ENCODE measurements at places on chromosomes 1 and 21.
A peak's percentile ranks its signal among the peaks of the same experiment; 100 is the strongest.

DNA sequence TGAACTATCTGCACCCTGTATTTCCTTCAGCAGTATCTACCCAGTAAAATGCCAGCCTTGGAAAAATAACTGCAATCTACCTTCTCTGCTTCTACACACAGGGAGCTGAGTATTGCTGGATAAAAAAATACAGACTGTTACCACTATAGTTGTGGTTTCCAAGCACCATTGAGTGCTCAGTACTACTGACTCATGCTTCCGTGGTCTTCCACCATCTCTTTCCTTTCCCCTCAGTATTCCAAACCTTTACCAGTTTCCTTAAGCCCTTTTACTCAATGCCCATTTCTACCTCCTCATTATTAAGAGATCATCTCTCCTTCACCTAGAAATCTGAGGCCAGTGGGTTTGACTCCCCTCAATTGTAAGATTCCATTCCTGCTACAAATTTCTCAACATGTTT lies 23.8 kb downstream of the GLMN start:
- no peak for DNase-seq

DNA sequence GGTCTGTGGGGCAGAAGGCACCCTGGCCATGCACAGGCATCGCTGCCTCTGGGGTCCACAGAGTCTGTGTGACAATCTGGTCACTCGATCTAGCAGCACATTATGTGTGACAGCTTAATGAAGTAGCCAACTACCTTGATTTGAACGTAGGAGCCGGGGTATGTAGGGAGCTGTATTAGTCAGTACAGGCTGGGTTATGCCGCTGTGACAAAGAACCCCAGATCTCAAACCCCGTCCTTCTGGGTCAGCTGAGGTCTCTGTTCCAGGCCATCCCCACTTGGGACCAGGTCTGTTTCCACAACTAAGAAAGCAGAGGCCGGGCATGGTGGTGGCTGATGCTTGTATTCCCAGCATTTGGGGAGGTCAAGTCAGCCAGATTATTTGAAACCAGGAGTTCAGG lies 8.3 kb upstream of the ATAD3B start:
- DNase-seq = no peak

GRCh38 chr1:169513208-169513607 lies 27.5 kb upstream of the SLC19A2 start:
- DNase-seq = no peak

DNA sequence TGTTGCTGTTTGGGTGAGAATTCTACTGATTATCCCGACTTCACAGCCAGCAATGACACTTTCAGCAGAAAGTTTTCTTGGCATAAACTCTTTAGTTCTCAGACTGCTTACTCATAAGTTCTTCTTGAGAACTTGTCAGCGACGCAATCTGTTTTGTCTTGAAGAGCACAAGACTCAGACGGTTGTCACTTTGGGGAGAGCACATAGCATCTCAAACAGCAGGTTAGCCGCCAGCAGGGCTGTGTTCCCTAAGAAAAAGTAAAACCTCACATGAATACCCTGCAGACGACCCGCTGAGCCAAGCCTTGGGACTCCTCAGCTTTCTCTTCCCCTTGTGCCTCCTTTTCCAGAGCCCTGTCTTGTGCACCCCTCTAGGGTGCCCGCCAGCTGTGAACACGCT lies 11.4 kb downstream of the AGMAT start:
- DNase-seq = no peak

GRCh38 chr1:84698151-84699110 lies 8.2 kb upstream of the SSX2IP start:
- DNase-seq = no peak

- DNase-seq = no peak
Measured at GRCh38 chr1:40757084-40757483, 26.5 kb upstream of the KCNQ4 start.

GRCh38 chr1:186054003-186054402 lies 319.8 kb downstream of the HMCN1 start:
- DNase-seq = no peak

GRCh38 chr1:219518168-219518906 lies 94.6 kb downstream of the ZC3H11B start:
- DNase-seq = no peak

DNA sequence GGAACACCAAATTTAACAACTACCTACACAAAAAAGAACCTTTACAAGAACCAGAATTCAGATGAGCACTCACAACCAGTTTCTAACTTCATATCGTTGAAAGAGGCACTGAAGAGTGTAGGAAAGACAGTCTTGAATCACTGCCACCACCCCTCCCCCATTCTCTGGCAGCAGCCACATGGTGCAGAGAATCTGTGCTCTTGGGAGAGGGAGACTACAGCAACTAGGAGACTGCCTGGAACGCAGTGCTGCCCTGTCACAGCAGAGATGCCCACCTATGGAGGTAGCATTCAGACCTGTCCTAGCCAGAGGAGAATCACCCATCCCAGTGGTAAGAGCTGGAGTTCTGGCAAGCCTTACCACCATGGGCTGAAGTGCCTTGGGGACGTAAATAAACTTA lies 7.3 kb downstream of the CCN1 start:
- DNase-seq = no peak

- DNase-seq = no peak
Measured at GRCh38 chr1:186059311-186059710, 315.7 kb downstream of the TPR start.

- no peak for DNase-seq
Measured at GRCh38 chr1:234845097-234845660, 235.2 kb upstream of the IRF2BP2 start.

- DNase-seq = no peak
Measured at GRCh38 chr1:212981025-212981495, 30.7 kb downstream of the VASH2 start.

- DNase-seq = no peak
Measured at GRCh38 chr1:12625276-12625675, 7.3 kb upstream of the DHRS3 start.

DNA sequence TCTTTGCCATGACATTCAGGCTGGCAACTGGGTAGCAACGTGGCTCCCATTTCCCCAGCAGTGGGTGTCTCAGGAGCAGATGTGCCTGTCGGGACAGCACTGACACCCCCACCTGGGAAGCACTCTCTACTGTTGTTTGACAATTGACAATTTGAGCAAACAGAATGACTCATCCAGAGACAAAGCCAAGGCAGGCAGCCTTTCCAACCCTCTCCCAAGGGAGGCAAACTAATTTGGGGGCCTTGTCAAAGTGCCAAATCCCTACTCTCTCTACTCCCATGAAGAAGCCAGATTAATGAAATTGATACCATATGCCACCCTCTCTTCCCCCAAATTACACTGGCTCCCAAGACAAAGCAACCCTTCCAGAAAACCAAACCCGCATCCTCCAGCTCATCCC lies 65.6 kb downstream of the GRIK3 start:
- no peak for DNase-seq

DNA sequence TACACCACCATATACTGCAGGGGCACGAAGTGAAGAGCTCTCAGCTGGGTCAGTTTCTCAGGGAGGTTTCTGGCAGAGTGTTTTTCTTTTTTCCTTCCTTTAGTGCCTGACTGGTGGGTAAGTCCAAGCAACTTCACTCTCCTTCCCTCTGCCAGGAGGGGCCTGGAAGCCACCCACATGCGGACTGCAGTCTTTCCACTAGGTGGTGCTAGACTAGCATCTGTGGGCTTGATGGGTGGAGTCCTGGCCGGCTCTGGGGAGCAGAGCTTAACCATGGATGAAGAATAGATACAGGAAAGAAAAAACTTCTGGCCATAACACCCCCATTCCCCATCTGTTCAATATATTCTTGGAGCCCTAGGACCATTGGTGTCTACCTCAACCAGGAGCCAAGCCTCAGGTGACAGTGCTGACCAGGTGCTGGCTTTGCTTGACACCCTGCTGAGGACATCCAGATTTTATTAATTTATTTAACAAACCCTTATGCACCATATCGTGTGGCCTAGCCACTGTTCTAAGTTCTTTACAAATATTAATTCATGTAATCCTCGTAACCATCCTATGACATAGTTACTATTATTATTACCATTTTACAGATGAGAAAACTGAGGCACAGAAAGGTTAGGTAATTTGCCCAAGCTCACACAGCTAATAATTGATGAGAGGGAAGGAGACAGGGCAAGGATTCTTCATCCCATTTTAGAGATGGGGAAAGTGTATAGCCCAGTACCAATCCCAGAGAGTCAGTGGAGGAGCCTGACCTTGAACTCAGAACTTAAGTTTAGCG lies 126.7 kb upstream of the CSF3R start:
- DNase-seq = peak; percentile 85

- DNase-seq = no peak
Measured at GRCh38 chr21:38420140-38420539, 78.1 kb downstream of the ERG start.

DNA sequence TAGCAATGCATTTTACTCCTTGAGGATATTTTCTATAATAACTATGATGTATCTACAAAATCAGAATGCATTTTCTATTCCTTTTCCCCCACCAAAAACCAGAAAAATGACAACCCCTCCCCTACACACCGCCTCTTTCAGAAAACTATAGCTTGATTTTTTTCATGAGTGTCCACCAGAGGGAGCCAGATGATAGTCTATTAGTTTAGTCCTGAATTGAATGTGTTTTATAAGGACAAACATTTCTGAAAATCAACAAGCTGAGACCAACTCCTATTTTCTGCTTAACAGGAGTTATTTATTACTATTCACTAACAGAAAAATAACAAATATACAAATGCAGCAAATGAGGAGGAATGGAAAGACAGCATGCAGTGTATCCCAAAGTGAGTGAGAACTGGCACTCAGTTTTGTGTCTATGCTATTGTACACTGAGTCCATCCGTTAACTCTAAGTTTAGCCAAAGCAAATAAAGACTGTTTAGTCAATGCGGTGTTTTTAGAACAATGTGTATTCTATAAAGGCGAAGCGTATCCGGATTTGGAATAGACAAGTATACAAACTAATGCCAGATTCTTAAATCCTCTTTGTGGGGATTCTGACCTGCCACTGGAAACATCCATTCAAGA lies 182.6 kb downstream of the VAV3 start:
- DNase-seq = peak; percentile 27

GRCh38 chr1:78351551-78352216 lies 139.1 kb upstream of the PTGFR start:
- DNase-seq = no peak

DNA sequence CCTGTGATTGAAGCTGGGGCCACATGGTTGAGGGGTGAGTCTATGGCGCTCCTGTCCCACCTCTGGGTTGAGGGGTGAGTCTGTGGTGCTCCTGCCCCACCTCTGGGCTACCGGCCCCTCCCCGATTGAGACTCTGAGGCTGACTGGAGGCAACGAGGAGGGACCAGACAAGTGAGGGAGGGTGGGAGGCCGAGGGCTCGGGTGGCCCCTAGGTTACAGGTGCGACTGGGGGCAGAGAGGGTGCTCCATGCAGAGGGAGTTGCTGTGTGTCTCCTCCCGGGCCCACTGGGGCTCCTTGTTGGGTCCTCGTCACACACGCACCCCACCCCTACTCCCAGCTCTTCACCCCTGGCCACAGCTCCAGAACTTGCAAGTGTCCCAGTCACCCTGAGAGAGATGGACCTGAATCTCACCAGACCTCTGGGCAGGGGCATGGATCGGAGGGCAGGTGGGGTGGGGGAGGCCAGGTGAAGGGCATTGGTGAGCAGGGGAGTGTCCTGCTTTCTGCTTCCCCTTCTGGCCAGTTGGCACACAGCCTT lies 12.8 kb downstream of the LDLRAP1 start:
- DNase-seq = no peak

DNA sequence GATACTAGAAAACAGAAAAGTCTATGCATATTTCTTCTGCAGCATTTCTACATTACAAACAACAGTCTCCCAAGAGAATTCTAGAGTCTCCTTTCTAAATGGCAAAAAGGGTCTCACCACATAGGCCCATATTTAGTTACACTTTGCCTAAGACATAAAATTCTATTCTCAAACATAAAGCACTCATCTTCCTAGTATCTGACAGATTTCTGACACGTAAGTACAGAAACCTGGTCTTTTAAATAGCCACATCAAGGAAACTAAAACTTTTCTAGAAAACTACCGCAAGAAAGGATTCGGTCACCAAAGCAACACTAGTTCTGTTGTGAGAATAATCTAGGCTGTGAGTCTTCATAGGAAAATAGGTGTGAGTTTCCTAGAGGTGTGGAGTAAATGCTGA lies 33.6 kb upstream of the CTSK start:
- DNase-seq = no peak

DNA sequence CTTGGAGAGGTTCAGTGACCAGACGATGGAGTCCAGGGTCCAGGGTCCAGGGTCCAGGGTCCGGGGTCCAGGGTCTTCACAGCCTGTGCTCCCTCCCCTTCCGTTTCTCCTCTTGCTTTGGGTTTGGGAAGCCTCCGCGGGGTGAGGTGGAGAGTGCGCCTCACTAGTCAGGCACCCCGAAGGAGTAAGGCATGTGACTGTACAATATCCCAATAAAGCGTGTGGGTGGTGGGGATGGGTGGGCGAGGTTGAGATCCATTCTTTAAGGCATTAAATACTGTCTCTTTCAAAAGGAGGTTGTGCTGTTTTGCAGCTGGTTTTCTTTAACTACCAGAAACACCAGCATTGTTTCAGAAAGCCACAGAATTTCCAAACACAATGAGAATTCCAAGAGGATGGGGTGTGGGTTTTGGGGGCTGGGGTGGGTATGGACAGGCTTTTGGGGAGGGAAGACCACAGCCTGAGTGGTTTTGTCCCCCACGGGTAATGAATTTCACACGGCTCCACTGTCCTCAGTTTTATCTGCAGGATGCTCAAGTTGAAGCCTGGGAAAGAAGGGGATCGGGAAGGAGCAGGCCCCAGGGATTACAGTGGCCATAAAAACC lies 65.7 kb downstream of the KIF26B start:
- no peak for DNase-seq

DNA sequence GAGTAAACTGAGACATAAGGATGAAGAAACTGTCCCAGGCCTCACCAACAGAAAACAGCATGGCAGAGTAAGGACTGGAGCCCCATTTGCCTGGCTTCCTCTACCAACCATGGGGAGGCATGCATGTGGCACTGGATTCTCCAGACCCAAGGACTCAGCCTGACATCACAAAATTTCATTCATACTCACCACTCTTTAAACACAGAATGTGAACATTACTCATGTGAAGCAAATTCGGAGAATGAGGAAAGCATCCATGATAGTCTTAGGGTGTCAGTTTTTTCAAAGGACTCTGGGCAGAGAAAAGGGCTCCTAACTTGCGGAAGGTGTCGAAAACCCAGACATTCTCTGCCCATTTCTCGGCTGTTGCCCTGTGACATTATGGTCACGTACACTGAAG lies 83.9 kb downstream of the PCNX2 start:
- DNase-seq = no peak

DNA sequence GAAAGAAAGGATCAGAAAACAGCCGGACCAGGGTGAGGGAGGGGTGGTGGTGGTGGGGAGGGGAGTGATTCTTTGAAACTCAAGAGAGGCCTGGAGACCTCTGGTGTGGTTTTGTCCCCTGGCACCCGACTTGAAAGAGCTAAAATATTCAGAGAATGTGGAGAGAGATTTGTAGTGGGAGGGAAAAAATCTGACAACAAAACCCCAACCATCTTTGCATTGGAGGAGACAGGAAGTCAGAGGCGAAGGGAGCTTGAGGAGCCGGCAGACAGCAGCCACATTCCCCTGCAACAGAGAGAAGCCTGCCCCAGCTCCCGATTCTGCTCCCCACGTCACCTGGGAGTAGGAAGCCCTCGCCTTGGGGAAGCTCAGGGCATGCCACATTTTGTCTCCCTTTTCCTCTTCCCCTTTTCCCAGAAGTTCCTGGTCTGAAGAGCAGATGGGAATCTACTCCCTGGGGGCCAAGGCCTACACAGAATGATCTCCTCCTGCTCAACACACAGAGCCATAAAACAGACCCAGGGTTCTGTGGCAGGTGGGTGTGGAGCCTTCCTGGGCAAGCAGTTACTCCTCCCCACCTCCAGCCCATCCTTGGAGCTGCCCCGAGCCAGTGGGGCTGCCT lies 84.9 kb downstream of the ITPKB start:
- no peak for DNase-seq

GRCh38 chr1:115702959-115703358 lies 61.2 kb downstream of the VANGL1 start:
- no peak for DNase-seq

Measured in HEK293T (cell line).